ENCODE measurements at places on chromosomes 16 and 17.
A peak's percentile ranks its signal among the peaks of the same experiment; 100 is the strongest.

- DNase-seq: no peak
These were observed 74.6 kb downstream of the SPAG9 start for GRCh38 chr17:51046046-51046445.

GRCh38 chr17:76557368-76558197 is 17.7 kb downstream of the PRCD start:
- DNase-seq: peak; percentile 96

DNA sequence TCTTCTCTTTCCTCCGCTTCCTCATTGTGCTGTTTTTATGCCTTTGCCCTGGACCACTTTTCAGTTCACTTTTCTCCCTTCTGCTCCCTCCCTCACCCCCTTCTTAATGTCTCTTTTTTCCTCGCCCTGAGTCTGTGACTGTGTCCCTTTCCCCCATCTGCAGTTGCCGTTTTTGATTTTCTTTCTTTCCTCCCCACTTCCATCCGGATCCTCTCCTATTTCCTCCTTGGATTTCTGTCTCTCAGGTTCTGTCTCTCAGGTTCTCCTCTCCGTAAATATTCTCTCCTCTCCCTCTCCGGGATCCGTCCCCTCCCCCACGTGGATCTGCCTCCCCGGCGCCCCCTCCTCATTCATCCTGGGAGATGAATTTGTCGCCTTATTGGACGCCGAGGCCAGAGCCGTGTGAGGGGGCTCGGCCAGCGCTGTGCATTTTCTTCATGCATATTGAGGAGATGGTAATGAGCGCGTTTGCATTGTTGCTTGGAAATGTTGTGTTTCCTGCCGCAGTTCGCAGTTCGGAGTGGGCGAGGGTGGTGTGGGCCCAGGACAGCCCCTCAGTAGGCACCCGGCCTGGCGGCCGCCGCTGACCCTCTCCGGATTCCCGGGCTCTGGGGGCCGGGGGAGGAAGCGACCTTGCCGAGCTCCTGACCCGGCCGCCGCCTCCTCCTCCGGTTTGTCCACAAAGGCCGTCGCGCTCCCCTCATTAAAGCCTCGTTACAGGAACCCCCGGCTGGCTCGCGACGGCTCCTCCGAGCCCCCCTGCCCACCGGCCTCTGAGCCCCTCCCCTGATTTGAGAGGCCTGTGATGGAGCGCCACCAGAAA is 4.5 kb upstream of the IRX3 start:
- DNase-seq: peak; percentile 74

DNA sequence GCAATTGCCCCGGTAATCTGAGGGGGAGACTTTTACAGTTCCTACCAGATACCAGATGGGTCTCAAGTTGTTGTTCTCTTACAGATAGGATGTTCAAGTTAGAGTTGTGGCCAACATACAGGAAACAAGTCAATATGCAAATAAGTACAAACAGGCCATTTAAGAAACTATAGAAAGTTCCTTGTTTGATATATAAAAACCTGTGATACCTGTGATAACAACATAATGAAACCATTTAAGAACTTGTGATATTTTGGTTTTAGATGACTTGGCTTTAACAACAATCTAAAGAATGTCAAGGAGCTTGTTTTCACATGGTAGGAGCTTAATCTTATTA is 16.8 kb downstream of the CDR2 start:
- DNase-seq: no peak

DNA sequence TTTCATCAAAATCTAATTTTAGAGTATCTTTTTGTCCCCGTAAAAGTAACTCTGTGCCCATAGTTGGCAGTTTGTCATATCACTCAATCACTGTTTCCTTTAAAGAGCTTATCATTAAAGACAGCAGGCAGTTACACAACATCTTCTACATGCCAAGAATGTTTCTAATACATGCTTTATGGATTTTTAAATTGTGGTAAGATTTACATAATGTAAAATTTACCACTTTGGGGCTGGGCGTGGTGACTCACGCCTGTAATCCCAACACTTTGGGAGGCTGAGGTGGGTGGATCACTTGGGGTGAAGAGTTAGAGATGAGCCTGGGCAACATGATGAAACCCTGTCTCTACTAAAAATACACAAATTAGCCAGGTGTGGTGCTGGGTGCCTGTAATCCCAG is 687.2 kb downstream of the WWOX start:
- no peak for DNase-seq

DNA sequence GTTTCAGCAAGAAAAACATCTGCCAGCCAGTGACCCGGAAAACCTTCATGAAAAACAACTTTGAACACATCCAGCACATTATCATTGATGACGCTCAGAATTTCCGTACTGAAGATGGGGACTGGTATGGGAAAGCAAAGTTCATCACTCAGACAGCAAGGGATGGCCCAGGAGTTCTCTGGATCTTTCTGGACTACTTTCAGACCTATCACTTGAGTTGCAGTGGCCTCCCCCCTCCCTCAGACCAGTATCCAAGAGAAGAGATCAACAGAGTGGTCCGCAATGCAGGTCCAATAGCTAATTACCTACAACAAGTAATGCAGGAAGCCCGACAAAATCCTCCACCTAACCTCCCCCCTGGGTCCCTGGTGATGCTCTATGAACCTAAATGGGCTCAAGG is 22.2 kb downstream of the SLFN5 start:
- DNase-seq: no peak

- peak; percentile 67 for DNase-seq
These were observed 23.9 kb upstream of the CLEC18A start for GRCh38 chr16:69927056-69927757.

GRCh38 chr16:62709794-62710193 is 673.6 kb upstream of the CDH8 start:
- no peak for DNase-seq

GRCh38 chr17:36507266-36507665 is 20.8 kb downstream of the ZNHIT3 start:
- no peak for DNase-seq

- DNase-seq: no peak
These were observed 50.0 kb upstream of the MRPS23 start for GRCh38 chr17:57899822-57900221.

DNA sequence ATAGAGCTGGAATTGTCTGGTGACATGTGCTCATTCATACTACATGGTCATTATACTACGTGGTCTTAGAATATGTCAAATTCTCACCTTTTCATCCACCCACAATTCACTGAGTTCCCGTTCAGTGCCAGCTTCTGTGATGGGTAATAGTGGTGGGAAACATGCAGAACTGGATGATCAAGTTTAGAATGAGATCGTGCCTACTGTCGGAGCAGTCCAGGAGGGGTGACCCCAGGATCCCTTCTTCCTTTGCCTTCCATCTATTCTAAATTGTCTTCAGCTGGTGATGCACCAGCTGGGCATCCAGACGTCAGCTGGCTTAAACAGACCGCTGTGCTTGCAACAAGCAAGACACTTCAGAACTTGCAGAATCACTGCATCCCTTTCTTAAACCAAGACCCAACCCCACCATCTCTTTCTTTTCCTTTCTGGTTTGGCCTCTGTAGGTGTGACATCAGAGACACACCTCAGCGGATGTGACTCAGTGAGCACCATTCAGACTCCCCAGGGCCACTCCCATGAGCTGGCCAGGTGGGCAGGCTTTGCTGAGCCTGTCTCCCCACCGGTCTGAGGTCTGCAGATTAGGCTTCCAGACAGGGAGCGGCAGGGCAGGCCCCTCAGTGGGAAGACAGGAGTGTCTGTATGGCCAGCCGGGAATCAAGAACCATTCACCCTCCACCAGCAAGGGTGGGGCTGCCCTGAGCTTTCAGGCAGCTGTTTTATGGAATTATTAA is 18.1 kb downstream of the C17orf100 start:
- DNase-seq: no peak

DNA sequence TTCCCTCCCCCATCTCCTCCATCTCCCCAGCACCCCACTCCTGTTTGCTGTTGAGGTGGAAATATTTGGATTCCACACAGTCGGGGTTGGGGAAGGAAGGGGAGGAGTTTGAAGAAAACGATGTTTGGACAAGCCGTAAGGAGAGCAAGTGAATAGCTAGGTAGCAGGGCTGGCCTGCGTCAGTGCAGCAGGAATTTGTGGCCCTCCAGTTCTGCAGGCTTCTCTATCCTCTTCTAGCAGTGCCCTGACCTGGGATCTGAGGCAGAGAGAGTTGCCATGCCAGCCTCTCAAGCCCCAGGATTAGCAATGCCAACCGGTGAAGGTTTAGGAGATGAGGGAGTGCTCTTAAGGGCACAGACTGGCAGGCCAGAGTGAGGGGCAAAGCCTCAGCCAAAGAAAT is 12.5 kb downstream of the TLCD2 start:
- DNase-seq: no peak

GRCh38 chr17:62787366-62787765 is 20.7 kb downstream of the MARCHF10 start:
- DNase-seq: no peak

GRCh38 chr17:34095106-34095505 is 160.0 kb upstream of the CCL2 start:
- no peak for DNase-seq

- peak; percentile 83 for DNase-seq
These were observed 55.1 kb upstream of the CCL2 start for GRCh38 chr17:34199932-34200534.

- DNase-seq: no peak
These were observed 3.5 kb upstream of the TLCD3A start for GRCh38 chr17:728911-729310.

DNA sequence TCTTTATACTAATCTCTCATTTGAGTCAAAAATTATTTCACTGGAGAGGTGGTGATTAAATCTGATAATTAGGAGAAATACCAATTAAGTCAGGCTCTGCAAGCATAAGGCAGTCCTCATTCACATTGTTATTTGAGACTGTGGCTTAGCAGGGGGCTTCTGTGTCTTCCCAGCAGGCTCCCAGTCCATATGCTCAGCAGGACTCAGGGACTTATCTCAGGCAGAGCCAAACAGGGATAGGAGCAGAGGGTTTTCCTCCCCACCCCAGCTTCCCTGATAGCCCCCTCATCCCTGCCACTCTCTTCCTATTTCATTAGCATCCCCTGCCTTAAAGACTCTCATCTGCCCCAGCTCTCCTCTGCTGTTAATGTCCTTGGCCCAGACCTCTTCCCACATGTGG is 104.3 kb upstream of the DNAH9 start:
- DNase-seq: peak; percentile 78

GRCh38 chr16:82672676-82673075 is 45.9 kb downstream of the CDH13 start:
- DNase-seq: no peak

DNA sequence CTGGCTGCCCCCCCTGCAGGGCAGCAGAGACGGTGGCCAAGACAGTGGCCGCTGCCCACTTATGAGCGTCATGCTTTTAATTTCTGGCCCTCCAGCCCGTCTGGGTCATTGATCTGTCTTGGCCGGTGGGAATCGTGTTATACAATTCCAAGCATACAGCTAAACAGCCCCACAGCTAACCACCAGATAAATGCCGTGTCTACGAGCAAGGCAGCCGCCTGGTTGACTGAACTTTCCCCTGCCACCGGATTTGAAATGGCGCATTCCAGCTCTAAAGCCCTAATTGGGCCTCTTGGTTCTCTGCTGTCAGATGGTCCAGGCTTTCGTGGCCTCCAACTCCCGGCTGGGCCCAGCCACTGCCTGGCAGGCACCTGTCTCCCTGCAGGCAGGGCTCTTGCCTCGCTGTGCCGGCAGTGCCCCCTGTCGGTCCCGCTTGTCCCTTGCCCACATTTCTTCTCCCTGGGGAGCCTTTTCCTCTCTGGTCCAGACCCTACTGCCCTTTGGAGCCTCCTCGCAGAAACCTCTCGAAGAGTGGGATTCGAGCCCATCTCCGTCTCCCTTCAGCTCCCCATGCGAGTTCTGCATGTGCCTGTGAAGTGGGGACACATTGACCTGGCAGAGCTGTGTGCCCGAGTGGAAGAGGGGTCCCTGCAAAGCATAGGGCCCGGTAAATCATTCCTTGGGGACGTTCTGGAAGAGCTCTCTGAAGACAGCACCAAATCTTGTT is 1.8 kb upstream of the RBFOX3 start:
- DNase-seq: peak; percentile 96

DNA sequence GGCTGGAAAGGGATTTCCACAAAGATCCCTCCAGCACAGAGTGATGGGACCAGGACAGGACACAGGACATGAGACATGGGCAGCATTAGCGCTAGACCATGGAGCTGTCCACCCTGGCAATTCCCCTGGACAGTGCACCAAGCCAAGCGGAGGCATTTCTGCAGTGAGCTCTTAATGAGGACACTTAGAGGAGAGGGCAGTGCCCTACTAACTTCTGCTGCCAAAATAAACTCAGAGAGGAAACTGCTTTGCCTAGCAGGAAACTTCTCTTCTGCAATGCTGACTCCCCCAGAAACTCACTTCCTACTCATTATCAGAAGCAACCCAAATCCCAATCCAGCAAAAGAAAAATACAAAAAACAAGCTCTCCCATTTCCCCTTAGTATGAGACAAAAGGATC is 119.2 kb downstream of the HS3ST2 start:
- DNase-seq: no peak

DNA sequence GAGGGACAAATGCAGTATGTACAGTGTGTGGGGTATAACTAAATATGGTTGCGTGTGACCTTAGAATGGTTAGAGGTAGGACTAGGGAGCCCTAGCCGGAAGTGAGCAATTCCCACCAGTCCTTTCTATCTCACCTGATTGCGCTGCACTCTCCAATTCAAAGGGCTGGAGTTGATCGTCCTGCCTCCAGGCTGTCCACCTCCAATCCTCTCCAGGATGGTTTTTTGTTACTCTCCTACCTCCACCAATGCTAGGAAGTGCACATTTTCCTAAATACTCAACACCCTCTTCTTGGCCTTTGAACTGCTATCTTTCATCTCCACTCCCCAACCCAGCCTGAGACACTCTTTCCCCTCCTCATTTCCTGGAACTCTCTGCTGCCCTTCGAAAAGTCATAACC is 181.7 kb upstream of the ASIC2 start:
- DNase-seq: no peak

DNA sequence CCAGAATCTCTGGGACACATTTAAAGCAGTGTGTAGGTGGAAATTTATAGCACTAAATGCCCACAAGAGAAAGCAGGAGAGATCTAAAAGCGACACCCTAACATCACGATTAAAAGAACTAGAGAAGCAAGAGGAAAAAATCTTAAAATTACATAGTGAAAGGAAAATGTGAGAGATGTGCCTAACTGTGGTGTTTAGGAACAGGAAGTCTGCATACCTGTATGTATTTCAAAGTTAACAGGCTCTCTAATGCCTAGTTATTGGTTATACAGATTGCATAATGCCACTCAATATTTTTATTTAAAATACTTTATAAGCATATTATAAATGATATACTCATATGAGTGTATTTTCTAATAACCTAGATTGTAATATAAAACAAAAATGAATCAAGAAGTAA is 25.9 kb downstream of the ZNF267 start:
- DNase-seq: no peak

DNA sequence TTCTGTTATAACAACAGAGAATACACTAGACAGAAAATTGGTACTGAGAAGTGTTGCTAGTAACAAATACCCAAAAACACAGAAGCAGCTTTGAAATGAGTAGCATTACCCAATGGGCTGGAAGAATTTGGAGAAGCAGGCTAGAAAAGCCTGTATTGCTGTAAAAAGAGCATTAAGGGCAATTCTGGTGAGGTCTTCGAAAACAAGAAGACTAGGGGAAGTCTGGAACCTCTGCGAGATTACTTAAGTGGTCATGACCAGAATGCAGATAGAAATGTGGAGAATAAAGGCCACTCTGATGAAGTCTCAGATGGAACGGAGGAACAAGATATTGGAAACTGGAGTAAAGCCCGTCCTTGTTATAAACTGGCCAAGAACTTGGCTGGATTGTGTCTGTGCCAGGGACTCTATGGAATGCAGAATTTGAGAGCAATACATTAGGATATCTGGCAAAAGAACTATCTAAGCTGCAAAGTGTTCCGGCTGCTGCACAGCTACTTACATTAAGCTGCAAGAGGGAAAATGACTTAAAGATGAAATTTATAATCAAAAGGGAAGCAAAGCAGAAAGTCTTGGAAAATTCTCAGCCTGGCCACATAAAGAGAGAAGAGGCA is 44.9 kb upstream of the PEMT start:
- no peak for DNase-seq

Measured in H7 (cell line).